ENCODE measurements at places on chromosomes 3 and 15.

GRCh38 chr15:77597804-77598453 lies 34.8 kb downstream of the LINGO1 start:
- DNase-seq = no peak

- DNase-seq = no peak
Measured at GRCh38 chr3:146403792-146404191, 65.6 kb downstream of the PLSCR2 start.

GRCh38 chr3:191330530-191331048 lies 263 bp upstream of the UTS2B start:
- DNase-seq = no peak

GRCh38 chr3:88410259-88410658 lies 260.5 kb downstream of the C3orf38 start:
- DNase-seq = no peak

GRCh38 chr3:41331041-41331440 lies 131.7 kb downstream of the CTNNB1 start:
- no peak for DNase-seq

DNA sequence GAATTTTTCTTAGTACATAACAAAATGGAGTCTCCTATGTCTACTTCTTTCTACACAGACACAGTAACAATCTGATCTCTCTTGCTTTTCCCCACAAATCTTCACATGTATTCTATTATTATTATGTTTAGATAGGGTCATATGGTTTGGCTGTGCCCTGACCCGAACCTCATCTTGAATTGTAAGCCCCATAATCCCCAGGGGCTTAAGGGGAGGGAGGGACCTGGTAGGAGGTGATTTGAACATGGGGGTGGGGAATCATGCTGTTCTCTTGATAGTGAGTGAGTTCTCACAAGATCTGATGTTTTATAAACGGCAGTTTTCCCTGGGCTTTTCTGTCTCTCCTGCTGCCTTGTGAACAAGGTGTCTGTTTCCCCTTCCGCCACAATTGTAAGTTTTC lies 86.7 kb upstream of the SELENOK start:
- no peak for DNase-seq

GRCh38 chr15:91468871-91469580 lies 369.0 kb downstream of the SV2B start:
- no peak for DNase-seq

GRCh38 chr3:101149251-101149650 lies 156.0 kb upstream of the ABI3BP start:
- no peak for DNase-seq

GRCh38 chr3:71532639-71533395 lies 50.7 kb downstream of the FOXP1 start:
- no peak for DNase-seq

DNA sequence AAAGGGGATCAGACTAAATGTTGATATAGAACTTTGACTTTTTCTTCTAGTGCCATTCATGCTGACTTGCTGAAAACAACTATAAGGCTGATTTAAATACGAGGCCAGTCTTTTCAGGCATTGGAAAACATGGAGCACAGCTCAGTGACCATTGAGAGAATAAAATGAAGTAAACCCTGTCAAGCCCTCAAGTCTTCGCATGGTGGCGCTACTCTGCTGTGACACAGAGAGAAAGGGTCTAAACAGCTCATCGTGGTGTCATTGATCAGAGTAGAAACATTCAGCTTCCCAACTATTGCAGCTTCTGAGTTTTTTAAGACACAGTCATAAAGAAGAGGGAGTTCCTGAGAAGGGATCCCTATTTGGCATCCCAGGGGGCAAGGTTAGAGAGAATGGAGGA lies 716.2 kb downstream of the DIPK2A start:
- DNase-seq = no peak

DNA sequence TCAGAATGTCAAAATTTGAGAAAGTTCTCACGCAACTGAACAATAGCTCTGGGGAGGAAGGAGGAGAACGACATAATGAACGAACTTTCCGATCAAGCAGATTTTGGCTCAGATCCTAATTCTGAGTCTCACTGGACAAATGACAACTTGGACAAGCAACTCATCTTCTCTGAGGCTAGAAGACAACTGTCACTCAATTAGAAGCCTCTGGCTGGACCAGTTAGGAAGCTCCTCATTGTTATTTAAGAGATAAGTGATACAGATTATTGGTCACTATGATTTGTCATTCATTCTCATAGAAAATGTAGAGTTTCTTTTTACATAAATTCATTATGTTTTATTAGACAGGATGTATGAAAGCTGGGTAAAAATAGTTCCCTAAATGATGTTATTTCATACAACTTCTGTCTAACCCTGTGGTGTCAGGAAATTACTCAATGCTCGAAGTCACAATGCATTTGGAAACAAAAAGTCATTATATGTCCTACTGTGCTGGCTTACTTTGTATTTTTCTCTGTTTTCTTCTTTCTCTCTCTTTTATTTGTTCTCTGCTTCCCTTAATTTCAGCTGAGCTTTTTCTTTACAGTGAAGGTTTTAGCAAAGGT lies 11.0 kb upstream of the C3orf49 start:
- no peak for DNase-seq

DNA sequence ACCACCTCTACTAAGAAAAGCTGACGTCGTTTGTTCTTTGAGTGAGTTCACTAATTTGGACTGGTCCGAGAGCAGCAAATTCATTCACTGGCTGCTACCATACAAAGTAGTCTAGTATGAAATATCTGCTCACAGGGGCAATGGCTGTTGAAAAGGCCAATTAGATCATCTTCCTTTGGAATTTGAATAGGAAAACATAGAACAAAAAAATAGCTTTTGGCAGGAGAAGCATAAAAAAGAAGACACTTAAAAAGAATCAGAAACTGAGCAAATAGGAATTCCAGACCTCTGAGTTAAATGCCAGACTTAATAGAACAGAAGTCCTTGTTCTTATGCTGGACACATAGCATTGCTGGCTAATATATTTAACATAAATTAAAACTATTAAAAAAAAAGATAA lies 159.3 kb downstream of the IL1RAP start:
- no peak for DNase-seq

- no peak for DNase-seq
Measured at GRCh38 chr3:154364849-154365248, 40.6 kb upstream of the DHX36 start.

DNA sequence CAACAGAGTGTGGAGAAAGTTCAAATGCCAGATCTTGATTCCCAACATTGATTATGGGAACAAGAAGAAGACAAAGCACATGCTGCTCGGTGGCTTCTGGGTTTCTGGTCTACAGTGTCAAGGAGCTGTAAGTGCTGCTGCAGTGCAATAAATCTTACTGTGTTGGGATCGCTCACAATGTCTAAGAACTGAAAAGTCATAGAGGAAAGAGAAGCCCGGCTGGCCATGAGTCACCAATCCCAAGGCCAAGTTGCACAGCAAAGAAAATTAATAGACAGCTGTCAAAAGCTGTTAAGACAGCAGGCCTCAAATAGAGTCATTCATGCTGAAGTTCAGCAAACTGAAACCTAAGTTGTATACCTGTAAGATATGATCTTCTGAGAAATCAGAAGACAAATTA lies 33.2 kb upstream of the SPPL2A start:
- DNase-seq = no peak

GRCh38 chr3:124636863-124637296 lies 93.4 kb upstream of the UMPS start:
- DNase-seq = no peak

DNA sequence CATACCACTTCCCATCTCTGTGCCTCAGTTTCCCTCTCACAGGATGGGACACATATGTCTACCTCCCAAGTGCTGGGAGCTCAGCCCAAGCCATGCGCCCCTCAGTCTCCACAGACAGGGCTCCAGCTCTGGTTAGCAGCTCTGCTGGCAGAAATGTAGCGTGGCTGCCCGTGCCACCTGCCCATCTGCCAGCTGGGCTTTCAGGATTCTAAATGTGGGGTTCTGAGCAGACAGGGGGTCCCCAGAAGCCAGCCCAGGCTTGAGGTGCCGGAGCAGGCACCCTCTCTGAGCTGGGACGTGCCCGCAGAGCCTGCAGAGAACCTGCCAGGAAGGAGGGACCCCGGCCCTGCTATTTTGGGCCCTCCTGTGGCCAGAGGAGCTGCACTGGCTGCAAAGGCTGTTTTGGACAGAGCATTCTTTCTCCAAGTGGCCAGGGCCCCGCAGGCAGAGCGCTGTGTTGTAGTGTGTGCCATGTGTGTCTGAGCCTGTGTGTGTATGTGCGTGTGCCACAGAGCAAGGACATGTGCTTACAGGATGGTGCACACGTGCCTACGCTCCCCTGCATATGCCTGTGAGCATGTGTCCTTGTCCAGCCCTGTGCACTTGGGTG lies 31.7 kb downstream of the PSTPIP1 start:
- no peak for DNase-seq

DNA sequence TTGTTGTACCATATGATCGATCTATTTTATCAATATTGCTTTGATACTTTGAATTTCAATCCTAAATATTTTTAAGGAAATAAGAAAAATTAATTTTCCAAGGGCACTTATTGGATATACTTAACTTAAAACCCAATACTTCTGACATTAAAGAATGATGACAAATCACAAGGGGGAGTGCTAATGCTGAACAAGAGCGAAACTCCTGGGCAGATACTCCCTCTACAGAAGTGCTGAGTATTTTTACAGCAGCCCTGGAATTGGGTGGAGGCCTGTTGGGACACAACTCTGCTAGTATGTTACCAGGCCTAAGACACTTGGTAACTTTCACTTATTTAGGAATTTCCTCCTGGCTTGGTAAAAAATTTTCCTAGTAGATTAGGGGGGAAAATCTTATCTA lies 46.2 kb downstream of the DENND6A start:
- DNase-seq = no peak

DNA sequence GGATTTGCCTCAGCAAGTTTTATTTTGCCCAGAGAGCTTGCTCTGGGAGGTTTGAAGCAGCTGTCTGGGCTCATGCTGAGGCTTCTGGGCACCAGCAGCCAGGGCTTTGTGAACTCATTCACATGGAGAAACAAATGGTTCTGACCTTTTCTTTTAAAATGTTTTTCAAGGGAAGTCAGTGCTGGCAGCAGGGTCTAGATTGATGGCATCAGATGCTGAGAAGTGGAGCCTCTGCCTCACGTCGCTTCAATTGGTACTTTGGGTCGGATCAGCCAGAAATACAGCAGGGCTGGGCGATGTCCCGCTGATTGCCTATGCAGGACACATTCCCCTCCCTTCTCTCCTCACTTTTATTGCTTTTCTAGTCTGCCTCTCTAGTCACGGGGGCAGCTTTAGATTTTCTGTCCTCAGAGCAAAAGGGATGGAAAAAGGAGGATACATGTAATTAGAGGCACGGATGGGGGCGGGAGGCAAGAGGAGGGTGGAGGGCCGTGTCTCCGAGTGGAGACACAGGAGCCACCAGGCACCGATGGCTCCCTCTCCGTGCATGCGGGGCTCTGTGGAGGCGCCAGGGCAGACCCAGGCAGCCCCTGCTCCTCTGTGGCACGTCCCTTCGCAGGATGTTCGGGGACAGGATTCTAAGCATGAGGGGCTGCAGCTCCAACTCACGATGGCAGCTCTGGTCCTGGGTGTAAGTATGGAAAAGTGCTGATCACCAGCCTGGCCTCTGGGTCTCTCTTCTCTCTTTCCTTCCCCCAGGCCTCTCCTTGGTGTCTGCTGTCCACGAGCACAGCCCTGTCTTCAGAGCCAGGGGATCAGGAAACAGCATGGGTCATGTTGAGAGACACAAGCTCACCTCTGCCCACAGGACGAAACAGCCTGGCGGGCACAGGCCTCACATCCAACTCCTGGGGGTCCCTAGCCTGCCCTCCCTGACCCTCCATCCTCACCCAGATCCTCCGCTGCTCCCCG lies 116.1 kb downstream of the FAM43A start:
- DNase-seq = no peak

DNA sequence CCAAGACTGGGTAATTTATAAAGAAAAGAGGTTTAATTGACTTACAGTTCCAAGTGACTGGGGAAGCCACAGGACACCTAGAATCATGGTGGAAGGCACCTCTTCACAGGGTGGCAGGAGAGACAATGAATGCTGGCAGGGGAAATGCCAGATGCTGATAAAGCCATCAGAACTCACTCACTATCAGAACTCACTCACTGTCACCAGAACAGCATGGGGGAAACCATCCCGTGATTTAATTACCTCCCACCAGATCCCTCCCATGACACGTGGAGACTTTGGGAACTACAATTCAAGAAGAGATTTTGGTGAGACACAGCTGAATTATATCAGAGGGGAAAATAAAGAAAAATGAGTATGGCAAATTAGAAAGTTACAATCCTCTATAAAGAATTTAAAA lies 310.9 kb downstream of the BCHE start:
- no peak for DNase-seq

GRCh38 chr3:170809007-170809974 lies 60.7 kb downstream of the RPL22L1 start:
- no peak for DNase-seq

GRCh38 chr15:70777170-70777926 lies 14.0 kb upstream of the UACA start:
- DNase-seq = no peak

- DNase-seq = no peak
Measured at GRCh38 chr15:65655026-65655425, 33.3 kb downstream of the SLC24A1 start.

GRCh38 chr3:73045391-73045790 lies 16.1 kb upstream of the EBLN2 start:
- DNase-seq = no peak

DNA sequence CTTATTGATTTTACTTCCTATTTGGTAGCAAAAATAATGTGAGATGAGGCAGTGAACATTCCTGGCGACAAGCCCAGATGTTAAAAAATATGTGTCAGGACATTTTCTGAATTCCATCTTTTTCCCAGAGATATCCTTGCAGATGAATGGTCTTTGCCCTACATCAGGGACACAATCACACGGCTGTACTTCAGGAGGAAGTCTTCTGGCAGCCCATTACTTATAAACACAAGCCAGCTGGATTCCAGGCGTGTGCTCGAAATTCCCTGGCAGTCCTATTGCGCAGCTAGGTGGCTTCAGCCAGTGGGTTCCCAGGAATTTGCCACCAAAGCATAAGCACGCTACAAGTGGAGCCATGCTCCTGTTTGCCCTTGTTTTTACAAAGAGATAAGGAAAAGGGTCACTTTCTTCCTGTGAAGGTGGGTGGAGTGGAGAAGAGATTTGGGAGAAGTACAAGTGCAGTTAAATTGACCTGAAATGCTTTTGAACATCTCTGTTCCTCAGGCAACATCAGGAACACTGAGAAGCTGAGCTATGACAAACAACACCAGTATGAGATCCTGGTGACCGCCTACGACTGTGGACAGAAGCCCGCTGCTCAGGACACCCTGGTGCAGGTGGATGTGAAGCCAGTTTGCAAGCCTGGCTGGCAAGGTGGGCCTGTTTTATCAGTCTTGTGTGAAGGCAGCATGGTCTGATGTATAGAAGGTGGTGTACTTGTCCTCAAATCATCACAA lies 257.1 kb upstream of the TRIM42 start:
- no peak for DNase-seq

- no peak for DNase-seq
Measured at GRCh38 chr3:13231781-13232666, 158.8 kb upstream of the IQSEC1 start.

DNA sequence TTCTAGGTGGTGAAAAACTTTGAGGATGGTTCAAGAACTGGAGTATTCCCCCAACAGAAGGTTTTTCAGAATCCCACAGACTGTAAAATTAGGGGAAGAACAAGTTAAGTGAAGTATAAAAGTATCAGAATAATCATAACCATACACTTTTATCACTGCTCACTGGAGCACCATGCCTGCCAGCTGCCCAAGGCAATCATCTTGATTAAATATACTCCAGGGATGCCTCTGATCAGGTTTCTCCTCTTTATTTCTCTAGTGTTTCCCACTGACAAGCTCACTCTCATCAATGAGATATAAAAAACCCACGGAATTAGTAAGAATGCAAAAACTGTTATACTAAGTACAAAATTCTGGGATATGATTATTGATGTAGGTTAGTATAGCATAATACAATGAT lies 108.0 kb downstream of the STAG1 start:
- no peak for DNase-seq

All from stimulated activated CD8-positive, alpha-beta memory T cell treated with anti-CD3 and anti-CD28 coated beads, Interleukin-7, amount 100 ng/mL, for 1 hour (primary cell).